ENCODE measurements at places on chromosomes 5 and 9.

- no peak for DNase-seq
Measured at GRCh38 chr9:96044401-96044800, 168.9 kb downstream of the ERCC6L2 start.

DNA sequence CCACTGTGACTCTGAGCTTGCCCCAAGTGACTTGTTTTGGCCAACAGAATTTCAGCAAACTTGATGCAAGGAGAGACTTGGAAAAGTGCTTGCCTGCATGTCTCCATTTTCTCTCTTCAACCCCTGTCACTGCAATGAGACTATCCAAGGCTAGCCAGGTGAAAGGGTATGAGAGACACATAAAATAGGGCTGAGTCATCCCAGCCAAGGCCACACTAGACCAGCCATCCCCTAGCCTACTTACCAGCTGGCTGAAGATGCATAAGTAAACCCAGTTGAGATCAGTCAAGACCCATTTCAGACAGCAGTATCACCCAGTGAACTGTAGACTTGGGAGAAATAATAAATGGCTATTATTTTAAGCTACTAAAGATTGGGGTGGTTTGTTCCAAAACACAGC lies 52.9 kb upstream of the VLDLR start:
- DNase-seq: no peak

- no peak for DNase-seq
Measured at GRCh38 chr9:92504881-92505280, 22.6 kb upstream of the ASPN start.

GRCh38 chr5:165805756-165806155 lies 2300.3 kb downstream of the MAT2B start:
- DNase-seq: no peak

GRCh38 chr9:131639769-131640437 lies 94.6 kb downstream of the PRRT1B start:
- DNase-seq: no peak

DNA sequence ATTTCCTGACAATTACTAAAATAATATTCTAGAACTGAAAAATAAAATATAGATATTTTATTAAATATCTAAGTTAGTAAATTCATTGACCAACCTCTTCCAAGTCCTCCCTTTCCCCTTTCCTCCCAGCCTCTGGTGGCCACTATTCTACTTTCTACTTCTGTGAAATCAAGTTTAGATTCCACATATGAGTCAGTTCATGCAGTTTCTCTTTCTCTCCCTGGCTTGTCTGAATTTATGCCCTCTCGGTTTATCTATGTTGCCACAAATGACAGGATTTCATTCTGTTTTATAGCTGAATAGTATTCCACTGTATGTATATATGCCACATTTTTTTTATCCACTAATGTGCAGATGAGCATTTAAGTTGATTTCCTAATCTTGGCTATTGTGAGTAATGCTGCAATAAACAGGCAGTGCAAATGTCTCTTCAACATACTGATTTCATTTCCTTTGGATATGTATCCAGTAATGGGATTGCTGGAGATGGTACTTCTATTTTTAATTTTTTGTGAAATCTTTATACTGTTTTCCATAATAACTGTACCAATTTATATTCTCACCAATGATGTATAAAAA lies 52.3 kb downstream of the WDR36 start:
- no peak for DNase-seq

- no peak for DNase-seq
Measured at GRCh38 chr9:129801504-129801903, 1.5 kb upstream of the TOR1B start.

Measured in T-cell (primary cell).